Activated T-helper 9 cell treated with anti-CD3 and anti-CD28 coated beads, Interleukin-2, amount 50 U/mL, for 16 hours (primary cell): ENCODE measurements at places on chromosomes 2 and 18.
A peak's percentile ranks its signal among the peaks of the same experiment; 100 is the strongest.

- DNase-seq, result no peak
Measured at GRCh38 chr2:203916756-203917155, 19.8 kb upstream of the ICOS start.

DNA sequence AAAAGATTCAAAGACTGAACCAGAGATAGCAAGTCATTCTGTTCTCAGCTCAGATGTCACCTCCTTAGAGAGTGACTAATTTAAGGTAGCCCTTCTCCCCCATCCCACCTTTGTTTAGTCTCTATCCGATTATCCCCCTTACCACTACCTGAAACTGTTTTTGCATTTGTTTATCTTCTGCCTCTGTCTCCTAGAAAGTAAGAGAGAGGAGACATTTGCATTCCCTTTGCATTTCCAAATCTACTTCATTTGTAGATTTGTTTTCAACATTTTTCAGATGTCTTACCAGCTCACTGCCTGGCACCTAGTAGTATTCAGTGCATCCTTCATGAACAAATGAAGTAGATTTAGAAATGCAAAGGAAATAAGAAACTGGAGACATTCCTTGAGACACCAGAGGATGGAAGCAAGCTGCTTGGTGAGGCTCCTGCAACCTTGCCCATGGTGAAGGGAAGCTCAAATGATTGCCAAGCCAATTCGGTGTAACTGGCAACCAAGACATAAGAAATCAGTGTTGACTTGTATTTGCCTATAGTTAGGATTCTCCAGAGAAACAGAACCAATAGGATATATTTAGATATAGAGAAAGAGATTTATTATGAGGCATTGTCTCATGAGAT is 385.7 kb downstream of the STK39 start:
- no peak for DNase-seq

GRCh38 chr2:120662046-120662445 is 73.6 kb upstream of the GLI2 start:
- no peak for DNase-seq

DNA sequence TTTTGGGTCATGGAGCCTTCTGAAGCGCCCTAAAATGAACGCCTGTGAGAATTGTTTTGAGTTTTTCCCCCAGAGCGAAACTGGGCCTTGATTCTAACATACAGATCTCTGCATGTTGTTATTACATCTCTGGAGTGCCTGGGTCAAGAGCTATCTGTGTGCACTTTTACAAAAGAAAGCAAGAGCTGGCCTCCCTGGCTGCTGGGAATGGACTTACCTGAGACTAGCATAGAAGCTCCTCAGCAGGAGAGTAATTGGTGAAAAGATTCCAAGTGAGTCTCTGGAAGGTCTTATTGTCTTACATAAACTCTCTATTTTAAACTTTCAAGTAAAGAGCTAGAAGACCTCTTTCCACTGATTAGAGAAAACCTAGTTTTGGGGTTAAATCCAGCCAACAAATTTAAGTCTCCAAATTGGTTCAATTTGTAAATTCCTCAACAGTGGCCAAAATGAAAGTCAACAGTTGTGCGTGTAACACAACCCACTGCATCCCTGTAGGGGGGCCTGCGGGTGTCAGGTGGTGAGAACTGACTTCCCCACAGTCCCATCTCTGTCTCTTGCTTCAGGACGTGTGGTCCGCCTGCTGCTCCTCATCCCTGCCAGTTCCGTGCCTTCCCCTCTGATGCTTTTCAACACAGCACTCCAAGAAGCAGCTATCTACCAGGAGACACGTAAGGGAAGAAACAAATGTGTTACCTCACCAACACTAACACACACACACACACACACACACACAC is 206.1 kb downstream of the SH3BP4 start:
- no peak for DNase-seq

DNA sequence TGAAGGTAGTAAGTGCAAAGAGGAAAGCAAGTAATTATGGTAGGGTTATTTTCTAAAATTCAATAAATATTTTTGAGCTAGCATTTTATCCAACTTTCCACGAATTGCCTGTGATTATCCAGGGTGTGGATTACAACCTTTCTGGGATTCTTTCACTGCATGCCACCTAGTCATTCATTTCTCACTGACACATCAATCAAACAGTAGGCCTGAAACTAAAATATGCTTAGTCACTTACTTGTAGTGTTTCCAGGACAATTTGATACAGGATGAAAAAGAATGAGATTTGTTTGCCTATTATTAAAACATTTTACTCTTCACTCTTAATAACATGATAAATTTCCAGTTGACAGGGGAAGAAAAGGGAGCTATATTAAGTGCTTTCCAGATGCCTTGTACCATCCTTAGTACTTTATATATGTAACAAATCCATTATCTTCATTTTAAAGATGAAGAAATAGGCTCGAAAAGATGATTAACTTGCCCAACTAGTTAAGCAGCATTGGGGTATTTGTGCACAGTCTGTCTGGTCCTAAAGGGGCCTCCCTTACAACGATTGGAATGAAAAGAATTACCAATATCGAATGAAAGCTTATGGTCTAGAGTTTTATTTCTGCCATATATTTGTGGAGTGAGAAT is 70.4 kb downstream of the KCTD1 start:
- no peak for DNase-seq

- DNase-seq, result no peak
Measured at GRCh38 chr2:30686669-30687068, 120.6 kb downstream of the CAPN13 start.

GRCh38 chr2:4180631-4181030 is 477.3 kb downstream of the DCDC2C start:
- DNase-seq, result no peak

- peak; percentile 17 for DNase-seq
Measured at GRCh38 chr2:8487461-8487932, 194.4 kb upstream of the ID2 start.

DNA sequence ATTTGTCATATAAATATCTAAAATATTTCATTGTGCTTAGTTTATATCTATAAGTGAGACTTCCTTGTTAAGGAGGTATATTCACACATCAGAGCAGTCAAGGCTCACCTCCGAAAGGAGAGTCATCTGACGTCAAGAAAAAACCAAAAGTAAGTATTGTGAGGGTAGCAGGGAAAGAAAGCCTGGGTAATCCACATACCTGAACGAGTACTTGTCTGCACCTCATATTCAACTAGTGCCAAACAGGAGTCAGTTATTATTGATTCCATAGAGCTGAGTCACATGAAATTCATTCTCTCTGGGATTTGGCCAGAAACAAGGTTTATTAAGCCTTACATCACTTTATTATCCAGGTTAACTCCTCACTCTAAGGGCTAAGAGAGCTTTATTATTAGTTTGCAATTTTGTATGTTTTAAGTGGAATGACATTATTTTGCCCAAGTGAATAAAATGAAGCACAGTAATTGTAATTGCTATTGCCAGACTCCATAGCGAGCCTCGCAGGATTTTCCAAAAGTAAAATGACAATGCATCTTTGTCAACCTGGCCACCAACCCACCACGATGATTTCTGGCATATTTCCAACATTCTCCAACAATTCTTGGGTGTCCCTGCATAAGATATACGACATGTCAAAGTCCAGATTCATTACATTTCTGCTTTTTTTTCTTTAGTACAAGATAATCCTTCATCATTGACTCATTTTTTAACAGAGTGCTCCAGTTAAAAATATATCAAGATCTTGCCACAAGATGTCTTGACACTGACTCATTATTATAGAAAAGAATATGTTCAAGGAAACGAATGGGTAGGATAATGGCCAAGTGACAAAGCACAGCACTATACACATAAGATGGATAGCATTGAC is 1210.4 kb upstream of the ACVR2A start:
- no peak for DNase-seq

- DNase-seq, result peak; percentile 28
Measured at GRCh38 chr2:110858135-110858725, 125.9 kb downstream of the ACOXL start.

DNA sequence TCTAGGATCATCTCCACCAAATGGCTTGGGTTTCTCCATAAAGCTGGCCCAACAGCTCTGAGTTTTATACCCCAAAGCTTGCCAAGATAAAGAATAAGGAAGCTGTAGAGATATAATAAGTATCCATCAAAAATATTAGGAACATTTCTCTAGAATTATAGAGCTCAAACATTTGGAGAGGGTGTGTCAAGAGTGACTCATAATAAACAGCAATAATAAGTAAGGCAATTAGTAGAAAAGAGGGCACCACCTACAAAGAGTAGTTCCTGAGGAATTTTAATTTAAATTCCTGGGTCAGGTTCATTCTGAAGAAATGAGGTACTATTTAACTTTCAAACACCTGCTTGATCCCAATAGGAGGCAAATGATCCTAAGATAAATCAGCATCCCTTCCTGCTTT is 41.4 kb upstream of the NCKAP5 start:
- no peak for DNase-seq

GRCh38 chr18:34901299-34901698 is 139.9 kb upstream of the MAPRE2 start:
- no peak for DNase-seq

DNA sequence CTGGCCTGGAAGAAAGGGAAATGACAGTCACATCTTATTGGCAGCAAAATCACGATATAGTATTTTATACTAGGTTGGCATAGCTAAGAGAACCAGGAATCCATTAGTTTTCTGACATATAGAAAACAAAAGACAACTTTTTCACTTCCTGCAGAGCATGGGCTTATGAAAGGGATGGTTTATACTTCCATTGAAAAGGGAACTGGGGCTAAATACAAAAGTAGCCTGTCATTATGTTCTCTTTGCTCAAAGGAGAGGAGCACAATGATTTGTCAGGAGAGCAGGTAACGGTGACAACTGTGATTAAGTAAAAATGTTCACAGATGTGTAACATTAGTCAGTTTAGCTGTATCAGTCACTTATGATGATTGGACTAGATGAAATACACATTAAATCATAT is 46.4 kb downstream of the SLC25A12 start:
- no peak for DNase-seq
